ENCODE measurements at places on chromosomes 3 and 15.

DNA sequence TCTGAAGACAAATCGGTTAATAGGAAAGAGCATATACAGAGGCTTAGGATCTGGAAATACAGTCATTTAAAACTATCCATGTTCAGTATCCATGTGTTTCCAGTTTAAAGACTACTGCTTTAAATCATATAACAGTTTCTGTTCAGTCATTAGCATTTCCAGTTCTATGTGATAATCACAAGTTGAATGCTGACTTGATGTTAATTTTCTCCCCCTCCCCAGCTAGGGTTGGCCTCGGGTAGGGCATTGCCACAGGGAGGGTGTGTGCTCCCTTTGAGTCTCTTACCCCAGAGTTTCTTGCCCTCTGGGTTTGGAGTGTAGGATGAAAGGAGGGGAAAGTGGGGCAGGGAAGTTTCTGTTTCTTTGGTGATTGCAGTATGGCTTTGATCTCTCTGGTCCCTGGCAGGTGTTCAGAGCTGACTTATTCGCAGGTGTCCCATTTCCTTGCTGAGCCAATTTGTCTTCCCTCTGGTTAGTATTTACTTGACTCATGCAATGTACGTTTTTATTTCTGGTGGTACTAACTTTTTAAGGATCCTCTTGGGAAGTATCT, 86.3 kb downstream of the SH3GL3 start:
- no peak for DNase-seq

DNA sequence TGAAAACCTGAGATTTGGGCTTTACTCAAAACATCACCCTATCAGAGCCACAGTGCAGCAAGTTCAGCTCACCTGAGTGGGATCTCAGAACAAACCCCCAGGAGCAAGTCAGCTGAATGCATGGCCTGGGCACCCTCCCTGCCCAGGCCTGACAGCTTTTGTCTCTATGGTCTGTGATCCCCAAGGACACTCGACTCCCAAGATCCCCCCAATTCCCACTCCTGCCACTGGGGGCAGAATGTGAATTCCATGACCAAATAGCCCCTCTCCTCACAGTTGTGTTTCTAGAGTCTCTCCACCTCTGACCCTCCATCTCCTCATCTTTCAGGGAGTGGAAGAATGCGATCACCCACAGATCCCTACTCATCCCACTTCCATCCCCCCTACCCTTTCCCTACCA, 58.9 kb downstream of the ZNF445 start:
- DNase-seq: no peak

- no peak for DNase-seq
Measured at GRCh38 chr15:61051569-61052031, 177.5 kb downstream of the RORA start.

DNA sequence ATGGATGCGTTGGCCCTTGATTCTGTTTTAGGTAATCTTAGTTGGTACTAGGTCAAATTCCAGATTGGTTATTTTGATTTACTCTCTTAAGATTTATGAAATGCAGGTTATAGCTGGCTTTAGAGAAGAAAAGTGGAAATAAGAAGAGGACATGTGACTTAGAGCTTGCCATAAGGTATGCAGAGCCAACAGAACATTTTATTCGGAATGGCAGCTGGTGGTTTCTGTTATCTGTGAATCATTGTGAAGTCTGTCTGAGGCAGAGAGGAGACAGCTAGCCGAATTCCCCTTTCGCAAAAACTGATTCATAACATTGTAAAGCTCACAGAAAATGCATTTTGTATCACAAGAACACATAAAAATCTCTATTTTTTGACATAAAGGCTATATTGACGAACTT, 82.1 kb downstream of the FILIP1L start:
- DNase-seq: no peak

GRCh38 chr3:8070011-8070410, 431.6 kb upstream of the LMCD1 start:
- no peak for DNase-seq

- no peak for DNase-seq
Measured at GRCh38 chr15:28876131-28876844, 9.5 kb upstream of the APBA2 start.

DNA sequence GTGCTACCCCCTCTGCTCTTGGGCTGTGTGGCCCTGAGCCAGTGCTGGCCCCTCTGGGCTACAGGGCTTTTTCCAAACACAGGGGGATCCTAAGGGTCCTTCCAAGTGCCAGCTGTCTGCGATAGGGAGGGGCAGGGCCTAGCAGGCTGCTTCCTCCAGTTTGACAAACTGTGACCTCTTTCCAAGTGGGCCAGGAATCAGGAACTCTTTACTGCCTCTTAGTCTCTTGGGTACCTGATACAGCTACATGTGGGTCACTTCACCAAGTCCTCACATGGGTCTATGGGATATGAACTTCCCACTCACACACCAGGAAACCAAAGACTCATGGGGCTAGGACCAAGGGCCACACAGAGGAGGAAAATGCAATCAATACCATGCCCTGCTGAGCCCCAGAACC, 25.4 kb downstream of the SEC61A1 start:
- no peak for DNase-seq
